Thoracic aorta (tissue), 2 donors: ENCODE measurements at places on chromosomes 2 and 18.

GRCh38 chr2:237455764-237456163 lies 31.3 kb upstream of the MLPH start:
- DNase-seq = no peak

DNA sequence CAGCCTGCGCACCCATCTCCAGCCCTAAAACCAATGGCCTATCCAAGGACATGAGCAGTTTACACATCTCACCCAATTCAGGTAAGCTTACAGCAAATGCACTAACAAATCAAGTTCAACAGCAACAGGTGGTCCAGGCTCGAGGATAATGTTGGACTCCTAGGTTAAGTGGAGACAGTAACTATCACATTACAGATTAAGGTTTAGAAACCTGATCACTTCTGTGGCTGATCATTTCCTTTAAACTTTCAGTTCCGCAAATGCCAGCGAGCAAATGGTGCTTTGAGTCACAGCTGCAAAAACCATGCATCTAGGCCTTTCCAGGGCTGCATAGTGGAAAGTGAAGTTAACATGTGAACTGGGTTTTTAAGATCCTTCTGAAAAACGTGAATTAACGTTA lies 259.4 kb downstream of the GBX2 start:
- no peak for DNase-seq

DNA sequence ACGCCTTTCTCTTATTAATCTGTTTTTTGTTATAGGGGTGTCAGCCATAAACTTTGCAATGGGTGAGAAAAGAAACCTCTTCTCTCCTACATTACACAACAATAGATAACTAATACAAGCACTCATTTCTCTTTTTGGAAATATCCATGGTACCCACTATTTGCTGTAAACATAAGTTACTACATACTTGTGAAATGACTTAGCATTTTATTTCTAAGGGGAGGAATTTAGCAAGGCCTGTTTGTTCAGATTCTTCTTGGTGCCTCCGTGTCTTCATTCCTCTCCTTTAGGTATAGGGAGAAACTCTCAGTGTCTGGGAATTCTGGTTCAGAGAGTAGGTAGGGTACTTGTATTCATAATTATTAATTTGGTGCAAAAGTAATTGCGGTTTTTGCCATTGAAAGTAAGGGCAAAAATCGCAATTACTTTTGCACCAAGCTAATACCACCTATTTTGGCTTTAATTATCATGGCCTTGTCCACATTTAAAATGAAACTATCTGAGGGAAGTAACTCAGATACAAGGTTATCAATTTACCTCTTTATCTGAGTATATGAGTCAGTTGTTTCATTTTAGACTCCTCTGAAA lies 134.8 kb downstream of the MREG start:
- no peak for DNase-seq

DNA sequence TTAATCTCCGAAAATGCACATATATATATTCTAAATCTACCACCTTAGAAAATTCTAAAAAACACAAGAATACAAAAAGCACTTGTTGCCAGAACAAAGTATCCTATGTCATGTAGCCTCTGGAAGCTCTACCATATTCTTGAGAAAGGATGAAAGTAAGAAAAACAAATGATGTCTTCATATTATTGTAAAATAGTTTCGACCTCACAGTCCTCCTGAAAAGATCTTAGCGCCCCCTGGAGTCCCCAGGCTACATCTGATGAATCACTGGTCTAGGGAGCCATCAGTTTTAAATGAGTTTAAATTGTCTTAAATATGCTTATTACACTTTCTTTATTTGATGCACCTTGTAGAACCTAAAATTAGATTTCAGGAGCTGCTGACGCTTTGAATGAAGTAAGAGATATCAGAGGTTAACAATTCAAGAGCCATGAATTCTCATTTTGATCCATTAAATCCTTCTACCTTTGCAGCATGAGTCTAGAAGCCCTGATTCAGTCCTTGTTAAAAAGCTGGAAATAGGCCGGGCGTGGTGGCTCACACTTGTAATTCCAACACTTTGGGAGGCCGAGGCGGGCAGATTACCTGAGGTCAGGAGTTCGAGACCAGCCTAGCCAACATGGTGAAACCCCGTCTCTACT lies 138.8 kb downstream of the MCFD2 start:
- DNase-seq = no peak

- no peak for DNase-seq
Measured at GRCh38 chr2:154280543-154280942, 408.8 kb downstream of the GALNT13 start.

GRCh38 chr2:48714245-48714644 lies 41.3 kb downstream of the LHCGR start:
- no peak for DNase-seq

GRCh38 chr2:176149939-176150583 lies 1.3 kb upstream of the HOXD4 start:
- no peak for DNase-seq

- no peak for DNase-seq
Measured at GRCh38 chr2:220744861-220745260, 827.2 kb downstream of the EPHA4 start.

GRCh38 chr2:143559147-143559546 lies 429.9 kb downstream of the ARHGAP15 start:
- DNase-seq = no peak
